ENCODE measurements at places on chromosomes 2 and 18. TPM values are rescaled to one million over a fixed set of nuclear protein-coding genes. Genes with fewer than 3 reads are reported as not detected.

MYO7B gene
- total RNA-seq, result 0.45 TPM

ARHGEF4 gene
- 2.5 TPM for total RNA-seq

TRAPPC8 gene
- total RNA-seq, result 31.6 TPM

MEP1B gene
- total RNA-seq, result not detected

IGFBP5 gene
- 170 TPM for total RNA-seq

ACMSD gene
- not detected for total RNA-seq

POTEC gene
- total RNA-seq, result not detected

PLA2R1 gene
- 4.7 TPM for total RNA-seq

KCNIP3 gene
- 2.4 TPM for total RNA-seq

RAB31 gene
- total RNA-seq, result 21.5 TPM

VAMP8 gene
- 30.3 TPM for total RNA-seq
